ENCODE measurements at places on chromosomes 5 and 9.

- DNase-seq, result no peak
These were observed 404.0 kb downstream of the TLE4 start for GRCh38 chr9:79975621-79976256.

- no peak for DNase-seq
These were observed 24.0 kb downstream of the NRG2 start for GRCh38 chr5:140018920-140019644.

- peak; percentile 69 for DNase-seq
These were observed 1.7 kb downstream of the EBF1 start for GRCh38 chr5:159097784-159098602.

DNA sequence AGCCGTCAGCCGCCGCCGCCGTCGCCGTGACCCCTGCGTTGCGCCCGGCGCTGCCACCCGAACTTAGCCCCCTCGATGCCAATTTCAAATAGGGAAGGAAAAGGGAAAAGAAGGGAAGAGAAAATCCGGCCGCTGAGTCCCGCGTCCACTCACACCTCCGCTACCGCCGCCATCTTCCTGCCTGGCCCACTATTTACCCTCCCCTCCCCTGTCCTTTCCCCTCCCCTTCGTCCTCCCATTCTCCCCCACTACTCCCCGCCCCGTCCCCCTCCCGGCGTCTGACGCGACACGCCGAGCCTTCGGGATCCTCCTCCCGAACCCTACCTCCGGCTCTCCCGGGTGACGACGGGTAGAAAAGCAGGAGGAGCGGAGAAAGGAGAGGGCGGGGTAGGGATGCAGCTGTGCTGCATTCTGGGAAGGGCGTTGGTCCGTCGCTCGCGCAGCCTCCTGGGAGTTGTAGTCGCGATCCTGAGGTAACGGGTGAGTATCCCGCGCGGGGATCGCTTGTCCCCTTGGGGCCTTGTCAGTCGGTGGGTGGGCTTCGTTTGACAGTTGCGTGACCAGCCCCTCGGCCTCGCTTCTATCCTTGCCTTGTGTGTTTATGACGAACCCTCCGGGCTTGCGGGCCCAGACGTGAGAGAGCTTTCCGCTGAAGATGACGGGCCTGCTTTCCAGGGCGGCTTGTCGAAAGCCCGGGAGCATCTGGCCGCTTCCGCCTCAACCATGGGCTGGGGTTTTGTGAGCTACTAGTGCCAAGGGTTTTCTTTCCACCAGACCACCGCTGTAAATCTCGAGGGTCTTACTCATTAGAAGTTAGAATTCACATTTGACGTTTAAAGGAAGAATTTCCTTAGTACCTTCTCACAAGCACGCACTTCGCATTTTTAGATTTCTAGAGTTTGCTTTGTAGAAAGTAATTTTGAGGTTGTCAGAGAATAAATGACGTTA lies at the start of the genes CERT1 and POLK:
Gene CERT1 (minus strand): TSS at position 195 of the 948 bp plus-strand sequence. CDS start 422 bp downstream, outside the sequence.
Gene POLK (plus strand): TSS at position 457 of the 948 bp plus-strand sequence.
- peak; percentile 99 for DNase-seq
